ENCODE measurements at places on chromosomes 7 and 10.

GRCh38 chr10:49183596-49184542, 4.3 kb downstream of the TMEM273 start:
- DNase-seq, result no peak

DNA sequence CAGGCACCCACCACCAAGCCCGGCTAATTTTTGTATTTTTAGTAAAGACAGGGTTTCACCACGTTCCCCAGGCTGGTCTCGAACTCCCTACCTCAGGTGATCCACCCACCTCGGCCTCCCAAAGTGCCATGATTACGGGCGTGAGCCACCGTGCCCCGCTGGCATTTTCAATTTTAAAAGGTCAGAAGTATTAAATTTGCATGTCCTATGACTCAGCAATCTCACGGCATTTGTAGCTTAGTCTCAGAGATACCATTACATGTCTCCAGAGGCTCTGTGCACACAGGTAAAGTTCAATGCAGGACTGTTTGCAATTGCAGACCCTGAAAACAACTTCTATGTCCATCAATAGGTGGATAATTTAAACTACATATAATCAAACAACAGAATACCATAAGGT, 99.2 kb downstream of the DLG5 start:
- DNase-seq, result peak; percentile 36

- peak; percentile 47 for DNase-seq
Measured at GRCh38 chr7:30740417-30741181, 11.3 kb upstream of the INMT start.

GRCh38 chr7:84700563-84701370, 486.1 kb downstream of the SEMA3D start:
- DNase-seq, result no peak

DNA sequence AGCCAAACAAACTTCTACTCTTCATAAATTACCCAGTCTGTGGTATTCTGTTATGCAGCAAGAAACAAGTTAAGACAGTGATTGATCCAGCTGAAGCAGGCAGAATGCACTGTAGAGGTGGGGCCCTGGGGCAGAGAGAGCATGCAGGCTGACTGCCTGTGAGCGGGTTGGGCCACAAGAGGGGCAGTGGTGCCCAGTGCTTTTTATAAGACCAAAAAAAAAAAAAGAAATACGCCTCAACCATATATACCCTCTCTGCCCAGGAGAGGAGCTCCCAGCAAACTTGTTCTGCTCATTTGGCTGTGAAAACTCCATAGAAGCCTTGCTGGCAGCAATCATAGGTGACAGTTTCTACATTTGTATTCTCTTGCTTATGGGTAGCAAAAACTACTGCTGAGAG, 104.7 kb downstream of the SORBS1 start:
- DNase-seq, result no peak

DNA sequence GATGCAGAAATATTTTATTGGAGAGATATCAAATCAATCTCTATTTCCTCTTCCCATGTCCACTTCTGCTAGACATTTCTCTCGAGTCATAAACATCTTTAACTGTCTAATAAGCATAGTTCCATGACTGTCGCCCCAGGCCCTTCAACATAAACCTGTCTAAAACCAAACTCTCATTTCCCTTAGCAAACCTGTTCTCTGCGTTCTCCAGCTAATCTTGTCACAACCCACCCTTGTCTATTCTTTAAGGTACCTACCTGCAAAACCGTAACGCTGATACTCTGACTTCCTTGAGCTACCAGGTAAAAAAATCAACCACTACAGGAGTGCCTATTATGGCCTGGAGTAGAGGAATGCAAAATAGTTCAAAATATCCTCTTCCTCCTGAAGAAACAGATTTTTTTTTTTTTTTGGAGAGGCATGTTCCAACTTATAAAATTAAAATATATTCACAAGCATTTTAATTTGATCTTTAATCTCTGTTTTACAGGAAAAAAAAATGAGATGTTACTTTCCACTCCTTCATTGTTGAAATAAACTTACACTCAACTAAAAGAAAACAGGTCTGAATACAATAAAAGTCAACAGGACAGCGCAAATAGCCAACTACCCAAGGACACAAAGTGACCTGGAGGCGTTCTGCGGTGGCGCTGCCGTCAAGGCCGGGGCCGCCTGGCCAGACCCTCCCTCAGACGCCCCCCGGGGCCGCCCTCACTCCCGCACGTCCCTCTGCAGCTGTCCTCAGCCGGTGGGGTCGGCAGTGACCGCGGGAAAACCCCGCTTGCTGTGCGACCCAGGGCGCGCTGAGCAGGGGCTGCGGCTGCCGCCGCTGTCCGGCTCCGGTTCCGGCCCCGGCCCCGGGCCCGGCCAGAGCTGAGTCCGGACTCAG, 765 bp downstream of the SLC25A40 start:
- DNase-seq, result no peak

GRCh38 chr10:89979726-89980125, 278.3 kb downstream of the KIF20B start:
- DNase-seq, result no peak

- peak; percentile 92 for DNase-seq
Measured at GRCh38 chr10:24209946-24210491, 1.1 kb downstream of the KIAA1217 start.

GRCh38 chr7:139735466-139735865, 42.3 kb downstream of the HIPK2 start:
- no peak for DNase-seq

- DNase-seq, result peak; percentile 67
Measured at GRCh38 chr7:17696422-17696821, 243.9 kb downstream of the SNX13 start.

DNA sequence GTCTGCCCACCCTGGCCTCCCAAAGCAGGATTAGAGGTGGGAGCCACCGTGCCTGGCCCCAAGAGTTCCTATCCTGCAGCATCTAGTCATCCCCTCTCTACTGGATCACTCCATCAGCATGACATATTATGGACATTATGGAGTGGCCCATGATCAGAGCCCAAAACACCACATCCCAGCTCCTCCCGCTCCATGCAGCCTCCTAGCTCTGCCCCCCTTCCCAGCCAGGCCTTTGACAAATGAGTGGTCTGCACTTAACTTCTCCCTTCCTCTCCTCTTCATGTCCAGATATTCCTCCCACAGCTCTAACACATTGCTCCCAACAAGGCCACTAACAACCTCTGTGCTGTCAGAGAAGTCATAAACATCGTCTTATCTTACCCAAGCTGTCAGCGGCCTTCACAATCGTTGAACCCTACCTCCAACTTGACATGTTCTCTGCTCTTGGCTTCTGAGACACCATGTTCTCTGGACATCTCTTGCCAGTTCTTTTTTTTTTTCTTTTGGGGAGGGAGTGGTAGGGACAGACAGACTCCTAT, 187.6 kb downstream of the NSUN6 start:
- no peak for DNase-seq

GRCh38 chr7:157253850-157254249, 83.0 kb upstream of the DNAJB6 start:
- DNase-seq, result no peak

- DNase-seq, result peak; percentile 19
Measured at GRCh38 chr10:132463333-132464255, 66.6 kb downstream of the PWWP2B start.

DNA sequence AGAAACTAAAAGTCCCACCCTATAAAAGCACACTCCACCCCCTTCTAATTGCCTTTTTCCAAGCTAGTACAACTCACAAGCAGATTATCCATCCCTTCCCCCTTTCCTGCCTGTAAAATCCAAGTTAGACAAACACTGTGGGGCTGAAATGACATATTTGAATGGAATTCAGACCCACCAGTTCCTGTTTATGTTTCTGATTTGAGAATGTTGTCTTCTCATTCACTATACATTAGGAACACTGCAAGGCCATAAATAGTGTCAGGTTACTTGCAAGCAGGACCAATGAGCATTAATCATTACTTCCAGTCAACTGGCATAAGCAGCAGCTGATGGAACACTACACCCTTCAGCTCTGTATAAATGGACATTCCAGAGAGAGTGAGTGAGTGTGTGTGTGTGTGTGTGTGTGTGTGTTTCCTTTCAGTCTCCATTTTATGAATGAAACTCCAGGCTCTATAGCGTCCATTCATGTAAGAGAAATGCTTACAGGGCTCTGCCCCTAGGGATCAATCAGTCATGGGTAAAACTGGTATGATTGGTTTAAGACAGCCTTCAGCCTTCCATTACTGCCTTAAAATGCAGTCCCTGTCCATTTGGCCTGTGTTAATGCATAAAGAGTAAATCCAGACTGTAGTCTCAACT, 69.3 kb downstream of the ETV1 start:
- DNase-seq, result peak; percentile 100

- DNase-seq, result no peak
Measured at GRCh38 chr10:131180086-131180485, 131.4 kb downstream of the TCERG1L start.

DNA sequence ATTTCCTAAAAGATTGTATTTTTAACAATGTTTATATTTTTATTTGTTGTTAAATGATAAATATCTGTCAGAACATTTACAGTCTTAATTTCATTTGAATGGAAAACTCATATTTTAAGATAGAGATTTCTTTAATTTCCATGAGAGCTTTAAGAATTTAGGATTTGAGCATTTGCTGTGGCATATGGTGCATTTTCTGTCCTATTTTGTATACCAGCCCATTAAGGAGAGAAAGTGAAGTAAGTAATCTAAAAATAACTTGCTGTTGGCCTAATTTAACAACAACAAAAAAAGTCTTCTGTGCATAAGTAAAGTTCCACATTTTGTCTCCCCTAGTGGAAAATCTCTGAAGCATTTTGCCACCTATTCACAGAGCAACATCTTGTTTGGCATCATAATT, 190.9 kb upstream of the PPP1R3A start:
- DNase-seq, result no peak

DNA sequence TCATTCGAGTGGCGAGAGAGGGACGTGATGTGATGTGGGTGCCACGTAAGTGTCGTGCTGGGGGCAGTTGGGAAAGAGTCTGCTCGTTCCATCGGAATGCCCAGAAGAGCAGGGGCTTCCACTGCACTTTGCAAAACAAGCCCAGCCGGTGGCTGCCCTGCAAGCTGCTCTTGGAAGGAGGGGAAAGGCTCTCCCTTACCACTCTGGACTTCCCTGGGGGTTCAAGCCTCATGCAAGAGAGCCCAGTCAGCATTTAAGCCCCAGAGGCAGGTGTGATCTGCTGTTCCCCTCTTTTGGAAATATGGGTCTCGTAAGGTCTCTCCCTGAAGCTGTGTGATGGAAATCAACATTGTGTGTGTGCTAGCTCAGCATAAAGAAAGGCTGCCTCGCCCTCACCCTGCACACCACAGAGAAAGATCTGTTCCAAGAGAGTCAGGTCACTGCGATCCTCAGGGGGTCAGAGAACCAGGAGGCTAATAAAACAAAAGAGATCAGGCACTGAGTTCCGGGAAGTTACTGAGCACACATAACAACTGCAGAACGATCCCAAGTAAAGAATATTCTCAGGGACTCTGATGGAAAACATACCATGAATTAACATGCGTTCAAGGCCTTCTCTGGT, 212.5 kb downstream of the ADAM12 start:
- DNase-seq, result no peak

DNA sequence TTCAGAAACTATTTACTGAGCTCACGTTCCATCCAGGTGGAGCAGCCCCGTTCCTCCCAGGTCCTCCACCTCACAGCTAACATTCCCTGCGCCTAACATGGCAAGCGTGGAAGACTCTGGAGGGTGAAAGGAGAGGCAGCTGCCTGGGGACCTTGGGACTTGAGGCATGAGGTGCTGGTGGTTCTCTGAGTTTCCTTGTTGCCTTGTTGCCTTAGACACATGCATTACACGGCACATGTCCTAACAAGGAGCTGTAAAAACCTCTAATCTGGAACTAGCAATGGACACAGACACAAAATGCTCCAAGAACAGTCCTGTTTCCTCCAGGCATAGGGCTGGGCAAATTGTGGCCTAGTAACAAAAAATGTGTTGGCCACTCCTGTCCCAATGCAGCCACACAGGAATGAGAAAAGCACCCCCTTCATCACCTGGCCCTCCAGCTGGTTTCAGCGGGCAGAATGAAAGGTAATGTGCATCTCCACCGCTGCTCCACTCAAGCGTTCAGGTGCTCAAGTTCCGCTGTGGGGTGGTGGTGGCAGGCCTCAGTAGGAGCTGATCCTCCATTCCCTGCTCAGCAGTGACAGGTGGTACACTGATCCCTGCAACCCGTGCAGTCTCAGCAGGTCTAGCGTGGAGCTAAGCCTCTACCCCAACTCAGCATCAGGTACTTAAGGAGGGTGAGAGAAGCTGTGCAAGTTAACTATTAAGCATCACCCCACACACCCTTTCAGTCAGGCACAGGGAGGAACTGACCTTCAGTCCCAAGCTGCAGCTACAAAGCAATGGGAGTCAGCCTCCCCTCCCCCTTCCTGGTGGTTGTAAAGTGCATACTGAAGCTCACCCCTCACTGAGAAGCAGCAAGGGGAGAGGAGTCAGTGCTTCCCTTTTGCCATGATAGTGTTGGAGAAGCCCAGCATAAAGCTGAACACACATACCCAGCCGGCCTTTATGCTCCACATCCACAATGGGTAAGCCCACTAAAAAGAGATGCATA, 382.8 kb downstream of the SDK1 start:
- DNase-seq, result no peak

DNA sequence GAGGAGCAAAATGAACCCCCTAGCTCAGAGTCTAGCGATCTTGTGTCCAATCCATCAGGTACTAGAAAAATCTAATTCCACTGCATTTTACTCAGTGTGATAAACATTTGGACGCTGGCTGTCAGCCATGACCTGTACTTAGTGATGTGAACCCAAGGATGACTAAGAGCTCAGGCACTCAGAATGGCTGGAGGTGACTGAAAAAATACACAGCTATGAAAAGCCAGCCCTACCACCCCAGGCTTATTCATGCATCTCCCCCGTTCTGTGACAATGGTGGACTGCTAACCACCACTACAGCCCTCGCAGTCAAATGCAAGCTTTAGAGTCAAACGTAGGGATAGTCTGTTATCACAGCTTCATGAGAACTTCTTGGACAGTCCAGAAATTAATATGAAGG, 14.9 kb downstream of the AFAP1L2 start:
- peak; percentile 64 for DNase-seq

DNA sequence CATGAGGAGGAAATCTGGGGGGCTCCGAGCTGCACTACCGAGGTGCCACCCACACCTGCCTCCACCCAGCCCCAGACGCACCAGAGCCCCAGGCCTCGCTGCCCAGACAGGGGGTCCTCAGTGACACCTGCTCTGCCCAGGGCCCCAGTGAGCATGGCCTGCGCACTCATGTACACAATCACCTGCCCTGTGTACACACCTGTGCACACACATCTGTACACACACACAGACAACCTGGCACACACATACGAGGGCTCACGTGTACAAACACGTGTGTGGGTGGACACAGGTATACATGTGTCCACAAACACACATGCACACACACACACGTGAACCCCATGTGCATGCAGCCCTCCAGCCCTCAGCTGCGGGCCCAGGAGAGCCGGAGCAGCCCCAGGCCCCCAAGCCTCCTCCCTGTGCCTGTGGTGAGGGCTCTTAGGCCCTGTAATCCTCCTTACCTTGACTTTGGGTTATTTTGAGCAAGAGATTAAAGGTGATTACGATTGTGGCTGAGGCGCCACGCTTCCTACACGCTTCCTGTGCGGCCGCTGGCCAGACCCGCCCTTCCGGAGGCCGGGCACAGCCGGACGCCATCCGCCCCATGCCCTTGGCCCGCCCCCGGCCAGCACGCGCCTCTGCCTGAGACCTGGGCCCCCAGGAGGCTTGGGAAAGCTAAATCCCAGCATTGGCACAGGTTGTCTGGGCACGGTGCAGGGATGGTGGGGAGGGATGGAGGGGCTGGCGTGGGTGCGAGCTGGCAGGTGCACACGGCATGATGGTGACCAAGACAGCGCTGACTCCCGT, 71.9 kb downstream of the ELFN1 start:
- no peak for DNase-seq
